ENCODE measurements at places on chromosomes 5 and 9.

- no peak for DNase-seq
Observed at GRCh38 chr5:162638849-162639248, 571.3 kb downstream of the GABRG2 start.

- DNase-seq: no peak
Observed at GRCh38 chr5:138659121-138659520, 83.9 kb upstream of the HSPA9 start.

DNA sequence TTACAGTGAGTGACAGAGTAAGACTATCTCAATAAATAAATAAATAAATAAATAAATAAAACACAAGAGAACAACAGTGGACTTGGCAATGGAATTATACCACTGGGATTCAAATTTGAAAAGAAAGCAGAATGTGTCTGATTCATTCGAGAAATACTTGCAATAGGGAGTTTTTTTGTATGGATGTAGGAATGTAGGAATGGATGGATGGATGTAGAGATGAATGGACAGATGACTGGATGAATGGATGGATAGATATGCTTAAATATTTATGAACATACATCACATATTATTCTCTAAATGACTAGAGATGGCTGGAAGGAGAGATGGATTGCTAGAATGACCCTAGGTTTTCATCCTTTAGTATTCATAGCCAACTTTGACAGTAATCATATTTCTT, 22.0 kb upstream of the CEMIP2 start:
- no peak for DNase-seq

GRCh38 chr5:164721116-164721515, 1215.7 kb downstream of the MAT2B start:
- DNase-seq: no peak

DNA sequence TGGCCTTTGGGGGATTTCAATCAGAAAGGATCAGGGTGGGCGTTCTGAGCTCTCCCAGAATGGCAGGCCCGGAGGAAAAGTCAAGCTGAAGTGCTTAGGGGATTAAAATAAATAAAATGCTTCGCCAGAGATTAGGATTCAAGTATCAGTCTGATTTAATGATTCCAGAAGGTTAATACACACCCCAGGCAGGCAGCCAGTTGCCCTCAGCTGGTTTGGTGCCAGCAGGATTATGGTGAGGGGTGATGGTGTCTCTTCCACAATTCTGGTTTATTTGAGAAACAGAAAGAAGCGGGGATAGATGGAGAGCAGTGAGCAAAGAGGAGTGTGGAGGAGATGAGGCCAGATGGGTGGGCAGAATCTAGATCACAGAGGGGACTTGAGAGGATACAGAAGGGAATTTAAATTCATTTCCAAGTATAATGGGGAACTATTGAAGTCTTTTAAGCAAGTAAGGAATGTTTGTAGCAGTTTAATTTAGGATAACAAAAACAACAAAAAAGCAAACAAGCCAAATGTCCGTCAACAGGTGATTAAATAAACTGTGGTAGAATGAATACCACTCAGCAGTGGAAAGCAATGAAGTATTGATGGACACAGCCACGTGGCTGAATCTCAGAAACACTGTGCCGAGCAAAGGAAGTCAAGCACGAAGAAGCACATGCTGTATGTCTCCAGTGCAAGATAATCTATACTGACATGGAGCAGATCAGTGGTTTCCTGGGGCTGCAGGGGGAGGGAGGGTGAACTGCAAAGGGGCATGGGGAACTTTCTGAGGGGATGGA, 297.7 kb downstream of the MSX2 start:
- no peak for DNase-seq

DNA sequence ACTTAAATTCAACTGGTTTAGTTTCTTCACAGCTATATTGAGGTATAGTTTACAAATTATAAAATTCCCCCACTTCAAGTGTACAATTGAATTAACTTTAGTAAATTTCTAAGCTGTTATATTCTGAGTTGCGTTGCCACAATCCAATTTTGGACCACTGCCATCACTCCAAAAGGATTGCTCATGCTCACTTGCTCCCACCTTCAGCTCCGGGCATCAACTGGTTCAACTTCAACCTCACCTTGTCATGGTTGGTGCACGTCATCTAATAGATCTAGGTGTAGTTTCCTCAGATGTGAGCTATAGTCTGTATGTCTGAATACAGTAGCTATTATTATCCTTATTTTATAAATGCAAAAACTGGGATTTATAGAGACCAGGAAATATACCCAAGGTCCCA, 942.5 kb upstream of the WWC1 start:
- no peak for DNase-seq

DNA sequence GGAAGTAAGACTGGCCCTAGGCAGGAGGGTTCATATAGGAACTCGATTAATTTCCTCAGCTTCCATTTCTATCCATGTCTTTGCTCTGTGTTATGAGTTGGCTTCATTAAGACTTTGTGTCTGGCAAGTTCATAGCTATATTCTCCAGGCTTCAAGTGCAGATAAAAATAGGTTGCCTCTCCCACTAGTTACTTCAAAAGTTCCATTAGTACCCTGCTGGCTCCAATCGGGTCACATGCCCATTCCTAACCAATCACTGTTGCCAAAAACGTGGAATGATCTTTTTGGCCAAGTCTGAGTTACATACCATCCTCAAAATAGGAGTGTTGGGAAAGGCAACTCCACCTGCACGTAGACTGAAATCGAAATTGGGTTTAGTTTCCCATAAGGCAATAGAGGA, 13.8 kb upstream of the SPATA31D1 start:
- DNase-seq: no peak

- DNase-seq: no peak
Observed at GRCh38 chr9:91783411-91783810, 166.6 kb downstream of the ROR2 start.

GRCh38 chr9:77808751-77809081, 160.6 kb upstream of the GNA14 start:
- DNase-seq: no peak

GRCh38 chr9:133679056-133679455, 42.9 kb downstream of the DBH start:
- no peak for DNase-seq

DNA sequence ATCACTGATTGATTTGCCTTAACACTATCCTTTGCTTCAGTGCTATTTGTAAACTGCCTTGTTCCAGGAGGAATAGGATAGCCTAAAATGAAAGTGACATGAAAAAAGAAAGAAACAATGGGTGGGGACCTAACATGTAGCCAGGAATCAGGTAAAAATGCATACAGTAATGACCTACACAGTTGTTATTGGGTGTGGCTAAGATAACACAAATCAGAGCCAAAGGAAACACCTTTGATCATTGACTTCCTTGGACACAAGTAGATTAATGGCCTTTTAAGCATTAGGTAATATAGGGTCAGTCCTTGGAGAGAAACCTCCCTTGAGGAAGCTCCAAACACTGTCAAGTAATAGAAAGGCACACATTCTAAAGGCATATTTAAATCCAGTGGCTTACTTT, 220.4 kb downstream of the TRPM3 start:
- DNase-seq: no peak

DNA sequence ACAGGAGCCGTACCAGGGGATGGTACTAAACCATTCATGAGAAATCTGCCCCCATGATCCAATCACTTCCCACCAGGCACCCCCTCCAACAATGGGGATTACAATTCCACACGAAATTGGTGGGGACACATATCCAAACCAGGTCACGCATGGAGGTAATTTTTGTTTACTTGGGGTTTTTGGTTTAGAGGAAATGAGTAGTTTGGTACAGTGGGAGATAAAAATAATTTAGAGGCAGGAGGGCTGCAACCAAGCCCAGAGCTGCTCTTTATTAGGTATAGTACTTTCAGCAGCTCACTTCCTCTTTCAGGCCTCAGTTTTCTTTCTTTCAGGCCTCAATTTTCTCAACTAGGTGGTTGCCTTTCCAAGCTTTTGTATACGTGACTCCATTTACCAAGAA, 23.2 kb downstream of the PRUNE2 start:
- DNase-seq: no peak

DNA sequence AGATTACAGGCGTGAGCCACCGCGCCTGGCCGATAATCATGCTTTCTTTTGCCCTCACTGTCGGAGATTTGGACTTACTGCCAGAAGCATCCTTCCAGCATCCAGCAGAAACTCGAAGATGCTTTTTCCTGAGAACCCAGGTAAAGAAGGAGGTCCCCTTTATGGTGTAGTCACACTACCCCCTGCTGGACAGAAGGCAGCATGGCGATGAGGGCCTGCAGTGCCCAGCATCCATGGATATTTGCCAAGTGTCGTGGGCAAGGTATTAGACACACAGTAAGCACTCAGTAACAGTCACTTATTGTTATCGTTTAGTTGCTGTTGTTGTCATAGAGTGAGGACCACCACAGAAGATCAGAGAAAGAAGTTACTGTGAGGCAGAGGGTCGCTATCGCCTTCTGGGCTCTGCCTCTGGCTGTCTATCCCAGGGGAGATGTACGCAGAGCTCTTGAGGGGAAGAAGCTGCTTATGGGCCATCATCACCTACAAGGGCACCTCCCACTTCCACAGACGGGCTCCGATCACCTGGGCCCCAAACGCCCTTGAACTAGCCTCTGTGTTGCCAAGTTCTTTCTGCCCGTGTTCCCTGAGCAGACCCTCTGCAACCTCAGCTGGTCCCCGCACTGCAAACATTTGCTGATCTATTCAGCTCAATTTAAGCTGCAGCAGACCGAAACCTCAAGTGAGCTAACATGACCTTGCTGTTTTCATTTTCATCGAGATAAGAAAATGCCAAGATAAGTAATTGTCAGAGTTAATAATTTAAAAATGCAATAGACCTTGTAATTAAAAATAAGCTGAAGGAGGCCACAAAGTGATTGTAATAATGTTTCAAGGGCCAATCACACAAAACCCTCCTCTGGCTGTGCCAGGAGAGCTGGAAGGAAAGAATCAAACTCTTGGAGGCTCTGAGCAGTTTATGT, 23.9 kb downstream of the C5orf15 start:
- DNase-seq: no peak

DNA sequence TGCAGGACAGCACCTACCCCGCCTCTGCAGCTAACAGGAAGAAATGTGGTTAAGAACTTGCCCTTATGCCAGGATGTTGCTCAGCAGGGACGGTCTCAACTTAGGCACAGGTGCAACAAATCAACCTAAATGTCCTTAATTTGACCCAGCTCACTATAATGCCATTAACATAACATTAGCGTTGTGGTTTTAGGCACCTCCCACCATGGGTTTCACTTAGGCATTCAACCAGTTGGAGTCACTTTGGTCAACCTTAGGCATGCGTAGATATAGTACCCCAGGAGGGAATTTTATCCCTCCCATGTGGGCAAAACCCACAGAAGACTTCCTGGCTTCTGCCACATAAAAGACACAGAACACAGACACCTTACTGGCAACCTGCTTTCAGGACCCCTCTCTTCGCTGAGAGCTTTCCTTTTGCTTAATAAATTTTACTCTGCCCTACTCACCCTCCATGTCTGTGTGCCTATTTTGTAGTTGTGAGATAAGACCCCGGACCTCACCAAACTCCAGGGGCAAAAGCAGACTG, 8.7 kb upstream of the ERAP1 start:
- no peak for DNase-seq

GRCh38 chr9:124884376-124884775, 22.4 kb downstream of the ARPC5L start:
- DNase-seq: no peak

- no peak for DNase-seq
Observed at GRCh38 chr9:2082772-2083171, 67.6 kb downstream of the SMARCA2 start.

GRCh38 chr9:95833546-95834178, 41.8 kb upstream of the ERCC6L2 start:
- DNase-seq: no peak

Measured in stimulated activated CD8-positive, alpha-beta memory T cell treated with anti-CD3 and anti-CD28 coated beads, Interleukin-15, amount 100 ng/mL, for 24 hours (primary cell).